ENCODE measurements at places on chromosomes 4 and X.

DNA sequence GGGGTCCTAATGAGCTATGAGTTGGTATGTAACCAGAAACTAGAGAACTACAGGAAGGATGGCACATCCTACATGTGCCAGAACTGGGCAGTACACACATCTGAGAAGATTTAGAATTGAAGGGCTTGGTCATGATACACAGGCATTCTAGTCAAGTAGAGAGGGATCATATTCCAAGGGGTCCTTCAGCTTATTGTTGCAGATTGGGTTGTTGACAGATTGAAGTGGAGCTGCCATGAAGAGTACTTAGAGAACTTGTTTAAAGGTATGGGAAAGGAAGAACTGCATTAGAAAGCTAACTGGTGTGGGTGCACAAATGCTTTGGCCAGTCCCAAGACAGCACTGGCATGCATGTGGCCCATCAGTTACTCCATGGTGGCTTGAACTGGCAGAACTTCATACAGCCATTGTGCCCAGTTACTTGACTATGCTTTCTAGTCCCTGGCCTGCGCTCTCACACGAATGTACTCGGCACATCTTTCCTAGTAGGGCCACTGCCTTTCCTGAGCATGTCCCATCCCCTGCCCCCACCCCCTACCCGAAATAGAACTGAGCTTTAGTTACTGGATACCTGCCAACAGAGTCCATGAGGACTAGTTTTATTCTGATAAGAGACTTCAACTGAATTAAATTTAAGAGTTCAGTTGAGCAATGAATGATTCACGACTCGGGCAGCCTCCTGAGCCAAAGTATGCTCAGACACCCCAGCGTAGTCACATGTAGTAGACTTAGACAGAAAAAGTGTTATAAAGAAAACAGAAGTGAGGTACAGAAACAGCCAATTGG is 64.0 kb downstream of the CCNG2 start:
- no peak for DNase-seq

GRCh38 chr4:31052519-31052918 is 332.4 kb downstream of the PCDH7 start:
- DNase-seq, result no peak

DNA sequence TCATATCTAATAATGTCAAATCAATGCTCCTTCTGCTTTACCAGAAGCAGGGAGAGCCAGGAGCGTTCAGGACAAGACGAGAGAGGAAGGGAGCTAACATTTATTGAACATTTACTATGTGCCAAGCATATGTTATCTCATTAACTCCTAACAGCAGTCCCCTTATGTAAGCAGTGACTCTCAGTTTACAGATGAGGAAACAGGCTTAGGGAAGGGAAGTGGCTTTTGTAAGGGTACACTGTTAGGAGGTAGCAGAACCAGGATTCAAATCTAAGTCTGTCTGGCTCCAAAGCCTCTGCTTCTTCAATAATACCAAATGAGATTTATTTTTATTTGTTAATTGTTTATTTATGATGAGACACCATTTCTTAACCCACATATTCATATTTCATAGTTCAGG is 2.6 kb upstream of the STARD8 start:
- DNase-seq, result no peak

DNA sequence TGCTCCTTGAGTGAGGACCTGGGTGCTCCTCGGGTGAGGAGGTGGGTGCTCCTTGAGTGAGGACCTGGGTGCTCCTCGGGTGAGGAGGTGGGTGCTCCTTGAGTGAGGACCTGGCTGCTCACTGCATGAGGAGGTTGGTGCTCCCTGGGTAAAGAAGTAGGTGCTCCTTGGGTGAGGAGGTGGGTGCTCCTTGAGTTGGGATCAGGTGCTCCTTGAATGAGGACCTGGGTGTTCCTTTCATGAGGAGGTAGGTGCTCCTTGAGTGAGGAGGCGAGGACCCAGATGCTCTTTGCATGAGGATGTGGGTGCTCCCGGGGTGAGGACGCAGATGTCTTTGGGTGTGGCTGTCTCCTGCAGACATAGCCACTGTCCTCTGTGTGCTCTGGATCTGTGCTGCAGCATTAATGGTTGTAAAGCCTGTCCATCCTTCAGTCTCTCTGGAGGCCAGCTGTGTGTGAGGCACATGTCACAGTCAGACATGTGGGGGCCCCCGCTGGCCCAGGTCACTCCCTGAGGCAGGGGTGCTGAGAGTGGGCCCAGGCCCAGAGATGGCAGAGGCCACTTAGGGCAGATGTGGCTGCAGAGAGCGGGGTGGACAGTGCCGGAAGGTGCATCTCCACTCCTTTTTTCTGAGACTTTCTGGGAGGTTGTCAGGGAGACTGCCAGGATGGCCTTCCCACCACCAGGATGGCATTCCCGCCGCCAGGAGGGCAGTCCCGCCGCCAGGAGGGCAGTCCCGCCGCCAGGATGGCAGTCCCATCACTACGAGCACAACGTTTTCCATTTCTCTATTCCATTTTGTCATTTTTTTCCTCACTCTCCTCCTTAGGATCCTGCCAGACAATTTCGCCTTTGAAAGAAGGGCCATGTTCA is 101.8 kb downstream of the HMX1 start:
- no peak for DNase-seq

DNA sequence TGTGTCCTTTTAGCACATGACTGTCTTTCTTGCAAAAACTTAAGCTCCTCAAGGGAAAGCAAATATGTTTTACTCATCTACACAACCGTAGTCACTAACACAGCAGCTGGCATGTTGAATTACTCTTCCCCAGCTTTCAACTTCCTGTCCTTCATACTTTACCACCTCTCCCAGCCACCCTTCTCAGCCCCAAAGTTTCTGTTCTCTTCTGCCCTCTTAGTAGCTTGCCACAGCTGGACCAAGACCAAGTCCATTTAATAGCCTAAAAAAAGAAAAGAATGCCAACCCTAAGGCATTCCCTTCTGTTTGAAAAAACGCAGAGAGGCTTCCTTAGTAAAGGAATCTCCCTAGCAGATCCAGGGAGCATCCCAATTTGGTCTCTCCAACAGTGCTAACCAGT is 36.8 kb downstream of the SRPX2 start:
- DNase-seq, result no peak

DNA sequence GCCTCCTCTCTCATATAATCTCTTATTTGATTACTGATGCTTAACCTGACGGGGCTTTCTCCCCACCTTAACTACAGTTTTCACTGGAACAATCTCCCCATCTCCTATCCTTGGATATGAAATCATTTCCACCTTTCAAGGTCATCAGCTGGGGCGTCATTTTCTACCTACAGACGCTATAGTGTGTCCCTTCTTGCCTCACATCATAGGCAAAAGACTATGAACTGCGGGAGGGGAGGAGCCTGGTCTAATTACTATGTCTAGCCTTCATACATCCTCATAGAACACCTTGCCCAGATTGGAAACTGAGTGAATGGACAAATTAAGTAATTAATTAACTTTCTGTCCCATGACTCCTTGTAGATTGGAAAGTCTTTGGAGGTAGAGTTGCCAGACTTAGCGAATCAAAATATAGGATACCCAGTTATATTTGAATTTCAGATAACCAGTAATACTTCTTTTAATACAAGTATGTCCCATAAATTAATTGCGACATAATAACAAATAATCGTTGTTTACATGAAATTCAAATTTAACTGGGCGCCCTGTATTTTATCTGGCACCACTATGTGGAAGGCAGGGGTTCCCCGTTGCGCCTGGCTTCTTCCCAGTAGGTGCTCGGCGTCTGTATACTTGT is 752 bp upstream of the ATP6AP2 start:
- no peak for DNase-seq

- DNase-seq, result no peak
Measured at GRCh38 chr4:77113069-77113468, 37.3 kb upstream of the CCNI start.

GRCh38 chr4:40405193-40405592 is 70.1 kb downstream of the CHRNA9 start:
- DNase-seq, result no peak

- DNase-seq, result no peak
Measured at GRCh38 chr4:59195839-59196238, 2004.3 kb upstream of the ADGRL3 start.

DNA sequence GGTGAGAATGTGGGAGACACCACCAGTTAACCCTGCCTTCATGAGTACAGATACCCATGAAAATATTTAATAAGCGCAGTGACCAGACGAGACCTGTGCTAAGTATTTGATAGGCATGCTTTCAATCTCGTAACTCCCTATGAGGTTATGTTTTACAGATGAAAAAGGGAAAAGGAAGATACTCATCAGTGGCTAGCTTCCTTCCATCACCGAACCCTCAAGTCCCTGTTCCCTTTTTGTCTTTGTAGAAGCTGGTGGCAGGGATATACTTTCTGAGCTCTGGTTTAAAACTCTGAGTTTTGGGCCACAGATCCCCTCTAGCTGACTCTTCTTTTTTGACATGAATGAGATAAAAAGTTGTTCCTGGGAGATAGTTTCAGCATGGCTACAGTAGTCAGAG is 26.3 kb downstream of the AFF1 start:
- no peak for DNase-seq

- DNase-seq, result no peak
Measured at GRCh38 chr4:48153791-48154550, 19.9 kb upstream of the TXK start.

- no peak for DNase-seq
Measured at GRCh38 chrX:46961574-46962283, 49.5 kb downstream of the JADE3 start.

DNA sequence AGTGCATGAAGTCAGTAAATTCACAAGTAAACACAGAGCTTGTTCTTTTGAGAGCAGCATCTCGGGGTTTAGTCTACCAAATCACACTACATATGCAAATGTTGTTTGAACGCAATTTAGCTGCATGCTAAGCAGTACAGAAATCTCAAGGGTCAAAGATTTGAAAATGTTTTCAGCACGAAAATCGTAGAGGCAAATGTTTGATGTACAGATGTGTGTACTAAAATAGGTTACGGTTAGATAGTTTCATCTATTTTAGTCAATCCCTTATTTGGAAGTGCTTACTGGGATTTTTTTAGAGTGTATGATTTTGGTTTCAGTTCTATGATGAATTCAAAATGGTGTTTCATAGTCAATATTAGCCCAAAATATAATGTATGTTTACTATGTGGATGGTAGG is 1928.2 kb upstream of the TENM3 start:
- DNase-seq, result no peak

DNA sequence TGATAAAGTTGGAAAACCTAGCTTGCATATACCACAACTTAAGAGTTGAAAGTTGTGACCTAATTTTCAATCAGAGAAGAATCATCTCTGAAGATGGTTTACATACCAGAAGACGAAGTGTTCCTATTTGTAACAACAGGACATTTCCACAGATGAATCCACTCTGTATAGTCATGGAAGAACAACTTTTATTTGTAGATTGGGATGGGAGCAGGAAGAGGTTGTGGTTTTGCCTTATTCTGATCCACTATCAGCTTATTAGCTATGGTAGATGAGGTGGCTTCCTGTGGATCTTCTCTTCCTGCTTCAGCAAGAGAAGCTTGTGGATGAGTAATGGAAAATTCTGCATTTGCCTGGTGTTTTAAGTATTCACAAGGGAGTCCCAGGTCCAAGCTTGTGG is 18.6 kb upstream of the SUPT20HL1 start:
- no peak for DNase-seq

GRCh38 chr4:128958194-128958593 is 135.1 kb downstream of the SCLT1 start:
- DNase-seq, result no peak

GRCh38 chr4:185512516-185512915 is 22.8 kb downstream of the PDLIM3 start:
- DNase-seq, result no peak

GRCh38 chr4:40850496-40850895 is 100.7 kb downstream of the NSUN7 start:
- DNase-seq, result no peak

DNA sequence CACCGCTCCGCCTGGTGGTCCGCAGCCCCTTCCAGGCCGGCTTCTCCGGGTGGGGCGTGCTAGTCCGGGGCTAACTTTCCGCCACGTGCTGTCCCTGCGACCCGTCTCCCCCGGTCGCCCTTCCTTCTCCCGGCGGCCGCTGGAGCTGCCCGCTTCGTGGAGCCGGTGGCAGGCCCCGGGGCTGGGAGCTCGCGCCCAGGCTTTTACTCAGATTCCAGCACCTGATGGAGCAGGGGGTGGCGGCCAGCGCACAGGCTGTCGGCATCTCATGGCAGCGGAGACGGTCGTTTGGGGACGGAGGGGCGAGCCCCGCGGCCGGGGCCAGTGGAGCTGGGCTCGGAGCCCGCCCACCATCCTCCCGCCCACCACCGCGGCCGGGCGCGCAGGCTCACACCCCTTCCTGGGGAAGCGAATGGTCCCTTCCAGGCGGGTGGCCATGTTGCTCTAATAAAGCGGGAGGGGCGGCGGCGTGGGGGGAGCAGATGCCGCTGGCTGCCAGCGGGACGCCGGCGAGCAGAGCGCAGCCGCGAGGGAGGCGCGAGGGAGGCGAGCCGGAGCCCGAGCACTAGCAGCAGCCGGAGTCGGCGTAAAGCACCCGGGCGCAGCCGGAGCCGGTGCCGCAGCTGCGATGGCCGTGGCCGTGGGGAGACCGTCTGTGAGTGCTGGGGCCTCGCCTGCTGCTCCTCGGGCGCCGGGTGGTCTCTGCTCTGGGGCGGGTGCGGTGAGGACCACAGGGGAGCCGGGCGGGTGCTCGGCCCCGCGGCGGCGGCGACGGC is at the start of gene SEPTIN11:
Gene SEPTIN11, plus strand, starts transcription at position 477 of the 776 bp plus-strand sequence. Its CDS starts 152 bp downstream, at position 629.
- DNase-seq, result peak; percentile 91

DNA sequence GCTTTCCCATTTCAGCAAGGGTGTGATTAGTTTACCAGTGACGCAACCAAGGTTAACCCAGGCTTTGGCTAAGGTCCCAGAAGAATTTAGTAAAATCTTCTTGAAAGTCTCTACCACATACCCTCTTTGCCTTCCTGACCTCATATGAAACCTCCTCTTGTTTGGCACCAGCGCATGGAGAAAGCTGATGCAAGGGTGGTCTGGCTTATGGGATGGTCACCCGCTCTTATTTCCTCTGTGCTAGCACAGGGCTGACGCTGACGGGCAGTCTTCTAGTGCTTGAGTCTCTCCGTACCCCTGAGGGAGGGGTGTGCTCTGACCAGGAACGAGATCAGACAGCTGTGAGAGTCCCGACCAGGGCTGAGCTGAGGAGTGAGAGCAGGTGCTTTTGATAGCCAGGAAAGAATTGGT is 137.6 kb downstream of the TENM3 start:
- DNase-seq, result no peak

- no peak for DNase-seq
Measured at GRCh38 chr4:175339100-175339707, 421.0 kb downstream of the ADAM29 start.

DNA sequence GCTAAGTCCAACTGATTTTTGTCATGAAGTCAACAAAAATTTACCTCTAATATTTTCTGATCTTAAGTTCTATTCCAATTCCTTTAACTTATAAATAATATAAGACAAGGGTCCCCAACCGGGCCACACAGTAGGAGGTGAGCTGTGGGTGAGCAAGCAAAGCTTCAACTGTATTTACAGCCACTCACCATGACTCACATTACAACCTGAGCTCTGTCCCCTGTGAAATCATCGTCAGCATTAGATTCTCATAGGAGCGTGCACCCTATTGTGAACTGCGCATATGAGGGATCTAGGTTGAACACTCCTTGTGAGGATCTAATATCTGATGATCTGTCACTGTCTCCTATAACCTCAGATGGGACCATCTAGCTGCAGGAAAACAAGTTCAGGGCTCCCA is 227.4 kb downstream of the MAPK10 start:
- DNase-seq, result no peak

Data from activated CD4-positive, alpha-beta T cell treated with anti-CD3 and anti-CD28 coated beads, Interleukin-2, amount 10 ng/mL, durations not matched to agents 24 days and 14 days (primary cell).